ENCODE measurements at places on chromosomes 7 and 10.
A peak's percentile ranks its signal among the peaks of the same experiment; 100 is the strongest.

DNA sequence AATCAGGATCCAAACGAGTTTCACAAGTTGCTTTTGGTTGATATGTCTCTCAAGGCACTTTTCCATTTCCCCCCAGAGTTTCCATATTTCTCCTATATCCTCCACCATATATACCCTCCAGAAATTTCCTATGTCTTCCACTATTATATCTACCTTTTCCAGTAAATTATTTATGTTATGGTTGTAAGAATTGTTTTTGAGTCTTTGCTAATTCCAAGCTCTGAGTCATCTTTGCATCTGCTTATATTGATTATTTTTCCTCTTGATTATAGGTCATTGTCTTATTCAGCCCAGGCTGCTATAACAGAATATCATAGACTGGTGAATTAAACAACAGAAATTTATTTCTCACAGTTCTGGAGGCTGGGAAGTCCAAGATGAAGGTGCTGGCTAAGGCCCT lies 12.7 kb downstream of the TACC2 start:
- DNase-seq, result no peak

DNA sequence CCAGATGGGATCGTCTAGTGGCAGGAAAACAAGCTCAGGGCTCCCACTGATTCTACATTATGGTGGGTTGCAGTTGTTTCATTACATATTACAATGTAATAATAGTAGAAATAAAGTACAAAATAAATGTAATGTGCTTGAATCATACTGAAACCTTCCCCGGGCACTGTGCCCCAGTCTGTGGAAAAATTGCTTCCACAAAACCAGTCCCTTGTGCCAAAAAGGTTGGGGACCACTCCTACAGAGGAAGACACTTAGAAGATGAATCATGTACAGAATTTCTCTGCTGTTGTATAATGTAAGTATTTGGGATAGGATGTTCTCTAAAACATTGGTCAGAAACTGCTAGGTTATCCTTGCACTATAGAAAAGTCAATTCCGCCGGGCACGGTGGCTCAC lies 11.3 kb upstream of the PHYH start:
- no peak for DNase-seq

DNA sequence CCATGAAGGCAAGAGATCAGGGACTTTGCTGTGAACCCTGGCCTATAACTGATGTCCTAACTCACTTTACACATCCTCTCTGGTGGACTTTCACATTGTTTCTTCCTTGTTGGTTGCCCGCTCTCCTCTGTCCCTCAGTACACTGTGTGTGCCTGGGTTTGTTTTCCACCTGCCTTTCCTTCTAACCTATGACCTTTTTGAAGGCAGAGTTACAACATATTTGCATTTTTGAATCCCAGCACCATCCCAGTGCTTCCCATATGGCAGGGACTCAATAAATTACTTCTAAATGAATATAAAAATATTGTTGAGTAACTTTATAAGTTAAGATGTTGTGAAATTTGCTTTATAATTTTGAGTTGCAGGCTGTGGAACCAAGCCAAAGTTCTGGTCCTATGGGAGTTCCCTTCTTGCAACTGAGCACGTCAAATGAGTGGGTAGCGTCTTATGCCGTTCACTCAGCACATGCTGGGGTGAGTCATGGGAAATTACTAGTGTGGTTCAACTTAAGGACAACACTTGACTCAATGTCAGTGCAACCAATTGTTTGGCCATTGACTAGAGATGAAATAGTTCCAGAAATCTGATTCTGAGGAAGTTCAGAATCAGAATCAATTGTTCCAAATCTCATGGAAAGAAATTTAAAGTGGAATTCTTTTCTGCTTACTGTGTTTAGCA lies 250.9 kb downstream of the TWIST1 start:
- no peak for DNase-seq

DNA sequence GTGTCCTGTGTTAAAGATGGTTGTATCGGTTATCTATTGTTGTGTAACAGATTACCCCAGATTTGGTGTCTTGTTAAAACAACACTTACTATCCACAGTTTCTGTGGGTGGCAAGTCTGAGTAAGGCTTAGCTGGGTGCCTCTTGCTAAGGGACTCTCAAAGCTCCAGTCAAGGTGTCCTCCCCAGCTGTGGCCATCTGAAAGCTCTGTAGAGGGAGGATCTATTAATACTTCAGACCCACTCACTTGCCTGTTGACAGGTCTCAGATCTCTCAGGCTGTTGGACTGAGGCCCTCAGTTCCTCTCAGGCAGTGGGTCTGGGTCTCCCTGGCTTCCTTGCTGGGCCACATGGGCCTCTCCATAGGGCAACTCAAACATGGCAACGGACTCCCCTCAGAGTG lies 19.6 kb downstream of the ARID5B start:
- no peak for DNase-seq

DNA sequence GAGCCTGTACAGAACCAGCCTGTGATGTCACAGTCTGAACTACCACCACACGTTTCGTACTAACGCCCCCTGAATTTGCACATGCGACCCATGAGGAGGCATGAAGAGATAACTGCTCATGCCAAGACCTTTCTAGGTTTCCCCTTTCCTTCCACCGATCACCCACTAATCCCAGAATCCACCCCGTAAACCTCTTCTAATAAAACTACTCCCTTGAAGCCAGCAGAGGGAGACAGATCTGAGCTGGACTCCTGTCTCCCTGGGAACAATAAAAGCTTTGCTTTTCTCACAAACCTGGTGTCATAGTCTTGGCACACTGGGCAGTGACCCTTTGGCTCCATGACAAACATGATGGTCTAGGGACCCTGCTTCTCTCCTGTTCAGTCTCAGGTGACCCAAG lies 144.5 kb downstream of the FRMD4A start:
- no peak for DNase-seq

DNA sequence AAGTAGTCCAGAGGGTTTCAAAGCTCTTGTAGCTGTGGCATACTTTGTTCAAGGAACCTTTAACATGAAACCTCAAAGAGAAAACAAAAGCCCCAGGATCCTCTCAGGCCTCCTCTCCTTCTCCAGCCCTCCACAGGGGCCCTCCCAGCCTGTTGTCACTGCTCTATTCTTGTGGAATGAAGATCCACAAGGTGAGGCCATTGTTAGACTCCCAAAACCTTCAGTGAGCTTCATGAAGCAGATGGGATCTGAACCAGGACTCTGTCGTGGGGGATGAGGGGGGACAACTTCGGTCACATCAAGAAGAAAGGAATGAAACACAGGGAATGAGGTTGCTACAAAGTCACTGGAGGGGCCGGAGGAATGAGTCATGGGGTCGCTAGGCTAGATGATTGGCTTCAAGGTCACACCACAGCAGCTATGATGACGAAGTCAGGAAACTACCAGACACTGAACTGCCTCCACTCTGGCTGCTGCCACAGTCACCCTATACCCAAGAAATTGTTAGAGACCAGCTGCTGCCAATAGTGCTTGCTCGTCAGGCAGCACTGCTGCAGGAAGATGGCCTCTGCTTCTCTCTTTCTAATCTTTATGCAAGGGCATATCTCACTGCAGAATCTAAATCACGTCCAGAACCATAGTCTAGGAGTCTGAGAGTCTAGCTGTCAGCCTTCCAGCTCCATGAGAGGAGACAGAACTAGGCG lies 208.8 kb downstream of the HIBADH start:
- no peak for DNase-seq

GRCh38 chr10:71292624-71293445 lies 26.2 kb upstream of the SLC29A3 start:
- no peak for DNase-seq

DNA sequence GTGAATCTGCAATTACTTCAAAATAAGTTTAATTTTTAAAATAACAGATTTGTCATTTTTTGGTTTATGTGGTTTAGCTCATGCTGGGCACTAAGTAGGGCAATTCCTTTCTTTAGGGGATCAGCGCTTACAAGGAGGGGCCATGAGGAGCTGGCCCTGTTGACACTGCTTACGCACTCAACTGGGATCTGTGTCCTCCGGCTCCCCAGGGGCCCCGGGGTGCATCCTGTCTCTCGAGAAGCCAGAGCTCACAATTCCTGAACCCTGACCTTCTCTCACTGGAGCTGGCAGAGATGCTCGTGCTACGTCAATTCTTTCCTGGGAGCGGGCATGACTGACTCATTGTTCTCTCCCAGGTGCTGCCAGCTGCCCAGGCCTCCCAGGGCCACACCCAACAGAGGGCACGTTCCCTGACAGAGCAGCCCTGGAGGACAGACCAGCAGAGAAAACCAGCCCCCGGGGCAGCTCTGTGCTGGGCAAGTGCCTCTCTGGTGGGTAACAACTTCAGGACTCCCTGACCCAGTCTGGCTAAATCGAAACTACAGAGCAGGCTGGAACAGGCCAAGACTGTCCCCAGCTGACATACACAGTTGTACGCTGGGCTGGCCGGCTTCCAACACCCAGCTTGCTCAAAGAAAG lies 36.8 kb downstream of the CTBP2 start:
- DNase-seq, result peak; percentile 77

- peak; percentile 83 for DNase-seq
These were observed 225.6 kb downstream of the AHR start for GRCh38 chr7:17523813-17524739.

- DNase-seq, result peak; percentile 9
These were observed 110.6 kb downstream of the RAB11FIP2 start for GRCh38 chr10:117936141-117936540.

- DNase-seq, result no peak
These were observed 163.5 kb upstream of the TMEM72 start for GRCh38 chr10:44747593-44748172.

GRCh38 chr7:27117887-27118491 lies 12.6 kb downstream of the HOXA4 start:
- no peak for DNase-seq

DNA sequence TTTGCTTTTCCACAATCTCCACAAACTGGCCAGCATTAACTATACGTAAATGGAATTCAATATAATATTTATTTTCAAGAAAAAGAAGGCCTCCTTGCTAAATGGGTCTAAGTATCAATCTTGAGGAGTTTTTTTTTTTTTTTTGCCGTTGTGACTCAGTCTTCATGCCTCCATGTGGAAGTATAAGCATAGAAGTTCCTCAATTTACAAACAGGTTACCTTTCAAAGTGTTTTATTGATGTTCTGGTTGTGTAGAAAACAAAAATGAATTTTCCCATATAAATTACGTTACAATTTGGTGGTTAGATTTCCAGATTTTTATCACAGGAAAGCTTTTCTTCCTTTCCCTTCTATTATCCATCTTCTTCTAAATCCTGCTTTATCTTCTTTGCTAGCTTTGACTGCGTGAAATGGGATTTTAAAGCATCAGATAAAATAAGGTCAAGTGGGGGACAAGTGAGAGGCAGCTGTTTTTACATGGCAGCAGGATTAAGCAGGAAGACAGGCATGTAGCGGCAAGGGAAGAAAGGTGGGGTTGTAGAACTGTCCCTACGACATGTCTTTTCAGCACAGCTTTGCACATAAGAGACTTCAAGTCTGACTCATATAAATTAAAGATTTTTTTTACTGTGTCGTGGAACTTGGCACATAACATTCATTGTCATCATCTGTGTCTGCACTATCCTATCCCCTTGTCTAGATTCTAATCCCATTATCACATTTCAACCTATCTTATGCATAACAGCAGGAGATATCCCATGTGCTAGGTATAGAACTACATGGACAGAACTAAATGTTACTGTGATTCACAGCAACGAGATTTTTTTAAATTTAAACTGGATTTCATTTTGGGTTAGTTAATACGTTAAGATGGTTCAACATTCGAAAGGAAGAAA lies 135.3 kb upstream of the FAM3C start:
- DNase-seq, result no peak

GRCh38 chr7:14226126-14226525 lies 236.7 kb upstream of the ETV1 start:
- no peak for DNase-seq

- no peak for DNase-seq
These were observed 157.9 kb downstream of the ELMO1 start for GRCh38 chr7:37290731-37291130.

DNA sequence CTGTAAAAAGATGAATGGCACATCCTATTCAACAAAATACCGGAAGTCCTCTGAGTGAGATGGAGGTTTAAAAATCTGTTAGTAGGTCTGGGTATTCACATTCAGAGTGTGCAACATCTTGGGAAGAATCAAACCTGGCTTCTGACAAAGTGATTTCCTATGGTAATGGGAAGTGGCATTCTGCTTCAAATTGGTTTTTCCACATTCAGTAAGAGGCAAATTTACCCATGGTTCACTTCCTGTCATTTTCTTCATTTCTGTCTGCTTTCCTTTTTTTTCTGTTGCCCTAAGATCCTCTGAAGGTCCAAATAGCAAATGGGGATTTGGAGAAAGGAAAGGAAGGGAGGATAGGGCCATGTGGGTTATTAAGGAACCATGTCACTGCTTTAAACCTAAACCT lies 218.3 kb downstream of the DOCK4 start:
- DNase-seq, result no peak

GRCh38 chr7:37081436-37081835 lies 357.1 kb upstream of the AOAH start:
- DNase-seq, result no peak

DNA sequence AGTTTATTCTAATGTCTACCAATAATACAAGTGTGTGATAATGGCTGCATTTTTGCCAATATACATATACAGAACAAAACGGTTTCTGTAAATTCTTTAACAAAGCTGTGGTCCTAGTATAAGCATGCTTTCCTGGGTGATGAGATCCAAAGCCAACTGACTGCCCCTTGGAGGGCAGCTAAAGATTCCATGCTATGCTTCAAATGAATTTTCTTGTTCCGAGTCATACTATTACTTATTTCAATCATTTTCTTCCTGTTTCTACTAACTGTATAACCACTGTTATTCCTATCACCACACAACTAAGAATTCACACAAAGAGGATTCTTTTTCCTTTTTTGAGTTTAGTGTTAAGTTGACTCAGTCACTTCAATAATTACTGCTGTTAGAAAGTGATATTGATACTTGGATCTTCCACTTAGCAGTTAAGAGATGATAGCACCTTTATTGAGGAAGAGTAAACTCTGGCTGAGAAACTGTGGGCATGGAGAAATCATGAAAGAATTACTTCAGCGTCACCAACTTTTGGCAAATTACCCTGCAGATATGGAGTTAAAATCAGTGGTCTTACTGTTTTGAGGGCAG lies 197.5 kb downstream of the ARL4A start:
- no peak for DNase-seq

GRCh38 chr7:137987018-137987349 lies 14.9 kb downstream of the CREB3L2 start:
- no peak for DNase-seq

DNA sequence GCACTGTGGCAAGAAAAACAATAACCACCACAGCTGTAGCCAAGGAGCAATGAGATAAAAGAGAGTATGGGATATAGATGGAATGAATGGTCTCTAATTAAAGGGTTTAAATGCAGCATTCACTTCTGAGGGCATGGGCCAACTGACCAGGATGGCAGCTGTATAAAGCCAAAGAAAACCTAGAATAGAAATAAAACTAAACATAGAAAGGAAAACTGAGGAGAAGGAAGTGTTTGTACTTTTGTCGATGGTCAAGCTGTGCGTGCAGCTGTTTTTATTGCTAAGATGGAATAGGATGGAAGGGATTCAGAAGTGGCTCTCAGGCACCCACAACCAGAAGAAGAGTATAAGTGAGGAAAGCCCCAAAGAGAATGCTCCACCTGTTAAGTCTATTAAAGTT lies 37.9 kb downstream of the ZC3HC1 start:
- no peak for DNase-seq

GRCh38 chr10:17375936-17376584 lies 78.3 kb downstream of the ST8SIA6 start:
- DNase-seq, result no peak

Data from SHP77 treated with DMSO at 0.1 percent for 48 hours (cell line).